Body of pancreas (tissue), 4 donors: ENCODE measurements at places on chromosomes 1 and 21. TPM values are rescaled to one million over a fixed set of nuclear protein-coding genes. Genes with fewer than 3 reads are reported as not detected.
A peak's percentile ranks its signal among the peaks of the same experiment; 100 is the strongest.

Gene CORT
- total RNA-seq = not detected

Gene SPRR2E
- not detected for total RNA-seq

Gene S100A1
- total RNA-seq = 57.0 TPM

GRCh38 chr1:1721201-1721600 is 3.0 kb downstream of the CDK11A start:
- H3K27me3 ChIP-seq = no peaks in the 10 kb centered on the region
- H3K27ac ChIP-seq = no peak overlapping the region
- no peak overlapping the region for H3K4me3 ChIP-seq
- H3K36me3 ChIP-seq = peaks cover 11% of the 10 kb centered on the region

DNA sequence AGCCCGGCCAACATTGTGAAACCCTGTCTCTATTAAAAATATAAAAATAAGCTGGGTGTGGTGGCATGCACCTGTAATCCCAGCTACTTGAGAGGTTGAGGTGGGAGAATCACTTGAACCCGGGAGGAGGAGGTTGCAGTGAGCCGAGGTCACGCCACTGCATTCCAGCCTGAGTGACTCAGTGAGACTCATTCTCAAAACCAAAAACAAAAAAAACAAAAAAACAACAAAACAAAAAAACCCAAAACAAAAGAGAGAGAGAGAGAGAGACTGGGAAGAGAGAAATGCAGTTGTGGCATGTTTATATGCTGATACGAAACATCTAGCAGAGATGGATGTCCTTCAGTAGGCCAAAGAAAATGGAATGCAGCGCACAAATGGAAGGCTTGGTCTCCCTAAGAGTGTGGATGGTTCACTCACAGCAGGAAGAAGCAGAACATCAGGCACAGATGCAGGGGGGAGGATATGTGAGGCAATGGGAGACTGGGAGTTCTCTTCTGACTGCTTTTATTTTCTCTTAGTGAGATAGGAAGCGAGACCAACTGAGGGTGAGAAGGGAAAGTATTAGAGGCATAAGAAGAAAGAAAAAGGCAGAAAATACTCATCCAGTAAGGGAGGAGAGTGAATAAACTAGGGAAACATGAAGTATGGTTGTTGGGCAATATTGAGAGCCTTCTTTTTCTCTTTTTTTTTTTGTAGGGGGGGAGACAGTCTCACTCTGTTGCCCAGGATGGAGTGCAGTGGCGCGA is 16.0 kb downstream of the THEM4 start:
- H3K4me3 ChIP-seq = no peak overlapping the region
- H3K36me3 ChIP-seq = no peaks in the 10 kb centered on the region
- no peaks in the 10 kb centered on the region for H3K4me1 ChIP-seq
- no peak overlapping the region for H3K27ac ChIP-seq

GRCh38 chr1:181936269-181936668 is 125.2 kb downstream of the ZNF648 start:
- DNase-seq = no peak
- H3K36me3 ChIP-seq = no peaks in the 10 kb centered on the region
- H3K27ac ChIP-seq = no peak overlapping the region
- no peaks in the 10 kb centered on the region for H3K27me3 ChIP-seq

GRCh38 chr1:3659093-3659492 is 6.8 kb downstream of the TP73 start:
- no peak for DNase-seq
- H3K4me3 ChIP-seq = no peak overlapping the region
- H3K36me3 ChIP-seq = no peaks in the 10 kb centered on the region
- H3K27ac ChIP-seq = no peak overlapping the region
- no peaks in the 10 kb centered on the region for H3K4me1 ChIP-seq

- H3K27ac ChIP-seq = no peak overlapping the region
- H3K4me3 ChIP-seq = no peak overlapping the region
- no peaks in the 10 kb centered on the region for H3K4me1 ChIP-seq
- DNase-seq = no peak
Observed at GRCh38 chr1:208270651-208271141, 26.5 kb upstream of the PLXNA2 start.

DNA sequence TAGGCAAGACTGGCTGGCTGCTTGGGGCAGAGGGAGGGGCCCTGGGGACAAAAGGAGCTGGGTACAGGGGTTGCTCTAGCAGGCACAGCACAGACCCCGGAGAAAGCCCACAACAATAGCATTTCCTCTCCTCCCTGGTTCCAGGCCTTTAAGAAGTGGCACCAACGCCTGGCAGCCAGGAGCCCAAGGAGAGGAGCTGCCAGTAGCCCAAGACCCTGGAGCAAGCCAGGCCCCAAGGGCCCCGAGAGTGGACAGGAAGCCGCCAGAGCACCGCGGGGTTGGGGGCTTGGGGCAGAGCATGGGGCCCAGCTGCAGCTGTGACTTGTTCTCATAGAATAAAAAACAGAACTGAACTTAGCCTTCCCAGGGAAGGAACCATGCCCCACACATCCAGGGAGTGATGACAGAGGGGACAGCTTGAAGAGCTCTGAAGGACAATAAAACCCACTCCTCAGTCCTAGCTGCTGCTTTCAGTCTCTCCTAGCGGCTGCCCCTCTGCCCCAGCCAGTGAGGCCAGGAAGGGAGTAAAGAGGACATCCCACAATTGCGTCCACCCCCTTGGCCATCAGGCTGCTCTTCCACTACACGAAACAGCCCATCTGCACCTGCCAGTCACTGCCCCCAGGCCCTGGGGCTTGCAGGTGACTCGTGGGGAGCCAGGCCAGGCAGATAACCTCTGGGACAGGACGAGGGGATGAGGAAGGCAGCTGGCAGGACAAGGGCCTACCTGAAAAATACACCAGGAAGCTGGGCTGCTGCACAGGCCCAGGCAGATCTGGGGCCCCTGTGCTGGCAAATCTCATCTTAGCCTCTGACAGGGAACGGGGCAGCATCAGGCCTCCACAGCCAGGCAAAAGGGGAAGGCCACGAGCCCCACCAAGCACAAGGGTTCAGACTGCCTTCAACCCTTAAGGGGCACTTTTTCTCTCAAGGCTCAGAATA is 16.4 kb downstream of the MTHFR start:
- H3K4me1 ChIP-seq = peaks cover 61% of the 10 kb centered on the region
- H3K36me3 ChIP-seq = no peaks in the 10 kb centered on the region
- no peak overlapping the region for H3K4me3 ChIP-seq
- peak overlapping the region; percentile 73 for H3K27ac ChIP-seq
- no peaks in the 10 kb centered on the region for H3K27me3 ChIP-seq
- DNase-seq = no peak

DNA sequence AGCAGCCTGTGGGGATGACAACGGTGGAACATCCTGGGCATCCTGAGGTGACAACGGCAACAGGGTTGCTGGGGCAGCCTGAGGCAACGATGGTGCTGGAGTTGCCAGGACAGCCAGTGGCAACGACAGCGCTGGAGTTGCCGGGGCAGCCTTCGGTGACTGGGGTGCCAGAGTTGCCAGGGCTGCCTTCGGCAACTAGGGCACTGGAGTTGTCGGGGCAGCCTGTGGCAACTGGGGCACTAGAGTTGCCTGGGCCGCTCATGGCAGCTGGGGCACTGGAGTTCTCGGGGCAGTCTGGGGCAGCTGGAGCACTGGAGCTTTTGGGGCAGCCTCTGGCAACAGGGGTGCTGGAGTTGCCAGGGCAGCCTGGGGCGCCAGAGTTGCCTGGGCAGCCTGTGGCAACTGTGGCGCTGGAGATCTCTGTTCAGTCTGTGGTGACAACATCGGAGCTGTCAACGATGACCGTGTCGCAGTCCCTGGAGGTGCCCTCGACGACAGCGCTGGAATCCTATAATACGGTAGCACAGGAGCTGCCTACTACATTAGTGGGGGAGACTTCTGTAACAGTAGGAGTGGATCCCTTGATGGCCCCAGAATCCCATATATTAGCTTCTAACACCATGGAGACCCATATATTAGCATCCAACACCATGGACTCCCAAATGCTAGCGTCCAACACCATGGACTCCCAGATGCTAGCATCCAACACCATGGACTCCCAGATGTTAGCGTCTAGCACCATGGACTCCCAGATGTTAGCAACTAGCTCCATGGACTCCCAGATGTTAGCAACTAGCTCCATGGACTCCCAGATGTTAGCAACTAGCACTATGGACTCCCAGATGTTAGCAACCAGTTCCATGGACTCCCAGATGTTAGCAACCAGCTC is 8.2 kb downstream of the SON start:
- H3K4me1 ChIP-seq = peaks cover 4% of the 10 kb centered on the region
- no peak overlapping the region for H3K27ac ChIP-seq
- H3K4me3 ChIP-seq = no peak overlapping the region
- H3K27me3 ChIP-seq = no peaks in the 10 kb centered on the region
- DNase-seq = no peak

DNA sequence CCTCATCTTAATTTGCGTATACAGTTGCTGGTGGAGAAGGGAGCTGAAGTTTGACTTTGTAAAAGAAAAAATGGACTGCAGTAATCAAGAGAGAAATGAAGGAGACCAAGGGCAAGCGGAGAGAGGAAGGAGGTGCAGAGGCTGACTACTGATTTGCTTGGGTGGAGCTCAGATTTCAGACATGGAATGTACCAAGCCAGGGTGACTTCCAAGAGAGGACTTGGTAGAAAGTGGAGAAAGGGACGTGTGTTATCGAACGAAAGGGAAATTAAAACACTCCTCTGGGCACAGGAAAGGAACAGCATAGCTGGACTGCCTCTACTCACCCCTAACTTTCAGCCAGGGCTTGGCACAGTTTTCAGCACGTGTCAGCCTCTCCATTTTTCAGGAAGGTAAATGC is 15.1 kb upstream of the HEATR1 start:
- DNase-seq = no peak
- no peaks in the 10 kb centered on the region for H3K4me1 ChIP-seq
- H3K4me3 ChIP-seq = no peak overlapping the region
- H3K27me3 ChIP-seq = no peaks in the 10 kb centered on the region
- no peak overlapping the region for H3K27ac ChIP-seq

GRCh38 chr1:184577319-184577718 is 177.3 kb downstream of the EDEM3 start:
- H3K27me3 ChIP-seq = no peaks in the 10 kb centered on the region
- no peaks in the 10 kb centered on the region for H3K36me3 ChIP-seq

- no peaks in the 10 kb centered on the region for H3K27me3 ChIP-seq
- H3K36me3 ChIP-seq = no peaks in the 10 kb centered on the region
- no peak overlapping the region for H3K4me3 ChIP-seq
- no peak overlapping the region for H3K27ac ChIP-seq
- H3K4me1 ChIP-seq = peaks cover 19% of the 10 kb centered on the region
Observed at GRCh38 chr1:78146205-78146771, 100.5 kb downstream of the GIPC2 start.

DNA sequence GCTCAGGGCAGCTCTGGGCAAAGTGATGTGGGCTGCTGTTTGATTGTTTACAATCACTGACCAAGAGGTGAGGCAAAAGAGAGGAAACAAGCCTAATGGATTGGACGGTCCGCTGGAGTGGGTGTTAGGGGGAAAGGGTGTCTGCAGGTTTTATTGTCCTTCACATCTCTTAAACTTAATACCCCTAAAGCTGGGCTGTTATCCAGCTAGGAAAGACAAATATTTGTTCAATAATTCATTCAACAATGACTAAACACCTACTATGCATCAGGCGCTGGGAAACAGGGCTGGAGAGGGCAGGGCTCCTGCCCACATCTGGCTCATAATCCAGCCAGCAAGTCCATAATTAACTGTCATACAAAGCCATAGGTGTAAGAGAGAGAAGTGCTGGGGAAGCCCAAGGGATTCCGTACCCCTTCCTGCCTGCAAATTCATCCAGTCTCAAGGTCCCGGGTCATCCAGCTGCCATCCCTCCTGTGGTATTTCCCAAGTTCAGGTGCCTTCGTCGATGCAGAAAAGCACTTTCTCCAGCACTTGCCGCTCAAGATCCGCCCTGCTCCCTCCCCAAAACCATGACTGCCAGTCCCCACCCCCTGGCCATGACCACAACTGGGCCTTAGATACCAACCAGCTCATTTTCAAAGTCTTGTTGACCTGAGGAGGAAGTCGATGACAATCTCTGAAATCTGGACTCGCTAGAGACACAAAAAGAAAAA is 10.7 kb downstream of the TMEM63A start:
- H3K27ac ChIP-seq = peak overlapping the region; percentile 2
- no peak overlapping the region for H3K4me3 ChIP-seq
- H3K4me1 ChIP-seq = peaks cover 46% of the 10 kb centered on the region
- no peaks in the 10 kb centered on the region for H3K27me3 ChIP-seq

DNA sequence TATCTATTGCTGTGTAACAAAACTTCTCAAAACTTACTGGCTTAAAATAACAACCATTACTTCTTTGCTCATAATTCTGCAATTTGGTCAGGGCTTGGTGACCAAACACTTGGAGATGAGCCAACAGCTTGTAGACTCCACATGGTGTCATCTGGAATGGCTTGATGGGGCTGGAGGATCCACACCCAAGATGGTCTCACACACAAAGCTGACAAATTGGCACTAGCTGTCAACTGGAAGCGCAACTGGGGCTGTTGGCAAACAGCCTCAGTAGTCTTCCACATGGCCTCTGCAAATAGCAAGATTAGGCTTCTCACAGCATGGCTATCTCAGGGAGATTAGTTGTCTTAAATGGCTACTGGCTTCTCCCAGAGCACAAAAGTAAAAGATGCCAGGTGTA is 27.1 kb upstream of the MTF2 start:
- no peak overlapping the region for H3K4me3 ChIP-seq
- no peaks in the 10 kb centered on the region for H3K27me3 ChIP-seq
- no peak for DNase-seq
- H3K36me3 ChIP-seq = no peaks in the 10 kb centered on the region
- H3K27ac ChIP-seq = no peak overlapping the region

GRCh38 chr1:15106608-15107007 is 46.9 kb upstream of the TMEM51 start:
- no peak overlapping the region for H3K27ac ChIP-seq
- H3K27me3 ChIP-seq = no peaks in the 10 kb centered on the region
- H3K36me3 ChIP-seq = no peaks in the 10 kb centered on the region
- no peak overlapping the region for H3K4me3 ChIP-seq
- peak; percentile 49 for DNase-seq

DNA sequence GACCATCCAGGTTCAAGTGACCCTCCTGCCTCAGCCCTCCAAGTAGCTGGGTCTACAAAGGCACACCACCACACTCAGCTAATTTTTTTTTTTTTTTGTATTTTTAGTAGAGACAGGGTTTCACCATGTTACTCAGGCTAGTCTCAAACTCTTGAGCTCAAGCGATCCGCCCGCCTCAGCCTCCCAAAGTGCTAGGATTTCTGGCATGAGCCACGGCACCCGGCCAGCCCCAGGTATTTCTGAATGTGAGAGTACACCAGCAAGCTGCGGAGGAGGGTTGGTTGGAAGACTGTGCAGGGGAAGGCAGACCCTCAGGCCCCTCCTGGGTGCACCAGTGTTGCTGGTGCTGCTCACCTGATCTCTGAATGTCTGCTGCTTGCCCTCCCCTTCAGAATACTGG is 33.1 kb upstream of the SIM2 start:
- H3K4me1 ChIP-seq = peaks cover 4% of the 10 kb centered on the region
- no peak overlapping the region for H3K27ac ChIP-seq
- no peaks in the 10 kb centered on the region for H3K36me3 ChIP-seq

DNA sequence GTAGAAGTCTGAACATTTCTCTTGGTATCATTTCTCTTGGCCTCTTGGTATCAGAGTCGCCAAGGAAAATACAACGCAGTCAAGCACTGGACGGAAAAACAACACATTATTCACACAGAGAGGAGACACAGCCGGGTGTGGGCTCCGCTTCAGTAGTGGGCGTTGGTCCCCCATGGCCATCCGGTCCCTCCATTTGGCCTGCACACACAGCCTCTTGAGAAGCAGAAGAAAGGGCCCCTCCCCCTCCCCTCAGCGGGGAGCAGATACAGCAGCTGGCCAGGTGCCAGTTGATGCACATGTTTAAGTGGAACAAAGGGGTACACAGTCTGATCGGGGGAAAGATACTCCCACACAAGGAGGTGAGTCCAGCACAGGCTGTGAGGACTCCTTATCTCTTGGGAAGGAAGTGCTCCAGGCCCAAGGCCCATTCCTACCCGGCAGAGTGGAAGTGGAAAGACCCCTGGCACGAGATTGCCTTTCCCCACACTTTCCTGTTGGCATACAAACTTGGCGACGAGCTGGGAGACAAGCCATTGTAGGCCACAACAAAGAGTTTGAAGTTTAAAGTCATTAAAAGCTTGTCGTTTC is 311.3 kb downstream of the FAM72C start:
- no peaks in the 10 kb centered on the region for H3K36me3 ChIP-seq
- DNase-seq = no peak
- no peak overlapping the region for H3K4me3 ChIP-seq
- no peaks in the 10 kb centered on the region for H3K27me3 ChIP-seq
